SK-N-MC (cell line): ENCODE measurements at places on chromosomes 6 and 20.

- DNase-seq: no peak
These were observed 43.0 kb upstream of the KCNK16 start for GRCh38 chr6:39365281-39366074.

DNA sequence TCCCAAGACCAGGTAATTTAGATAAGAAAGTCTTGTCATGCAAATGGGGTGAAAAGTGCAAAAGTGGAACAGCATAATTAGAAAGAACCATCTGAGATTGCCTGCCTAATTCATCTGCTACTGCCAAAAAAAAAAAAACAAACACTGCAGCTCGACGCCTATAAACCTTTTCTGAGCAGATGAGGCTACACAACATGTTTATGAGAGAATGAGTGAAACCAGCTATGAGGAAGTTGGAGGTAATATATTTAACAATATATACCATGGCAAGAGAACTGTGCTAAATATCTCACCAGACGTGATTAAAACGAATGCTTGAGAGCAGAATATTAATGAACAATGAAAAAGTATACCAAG, 50.0 kb downstream of the LAMA4 start:
- DNase-seq: no peak

DNA sequence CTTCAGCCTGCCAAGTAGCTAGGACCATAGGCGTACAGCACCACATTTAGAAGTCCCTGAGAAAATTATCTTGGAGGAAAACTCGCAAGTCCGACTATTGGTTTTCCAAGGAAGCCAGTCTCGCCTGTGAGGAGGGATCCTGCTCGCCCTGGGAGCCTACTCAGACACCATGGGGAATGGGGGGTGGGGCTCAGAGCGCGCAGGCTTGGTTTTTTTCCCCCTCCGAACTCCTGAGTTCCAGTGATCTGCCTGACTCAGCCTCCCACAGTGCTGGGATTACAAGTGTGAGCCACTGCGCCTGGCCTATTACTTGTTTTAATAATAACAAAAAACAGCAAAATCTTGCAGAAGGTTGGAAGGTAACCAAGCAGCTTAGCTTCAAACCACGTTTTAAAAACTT, 153.7 kb downstream of the OR2B2 start:
- no peak for DNase-seq

- no peak for DNase-seq
These were observed 81.2 kb downstream of the PLCB1 start for GRCh38 chr20:8213270-8213669.

- no peak for DNase-seq
These were observed 434.3 kb upstream of the IMPG1 start for GRCh38 chr6:76506808-76507207.
